Stimulated activated naive CD8-positive, alpha-beta T cell treated with anti-CD3 and anti-CD28 coated beads, Interleukin-15, amount 100 ng/mL, for 72 hours (primary cell): ENCODE measurements at places on chromosomes 13 and 19.

GRCh38 chr19:8132858-8133458 is 16.4 kb downstream of the FBN3 start:
- DNase-seq = no peak

- no peak for DNase-seq
These were observed 38.6 kb upstream of the SEMA6B start for GRCh38 chr19:4597975-4598671.

DNA sequence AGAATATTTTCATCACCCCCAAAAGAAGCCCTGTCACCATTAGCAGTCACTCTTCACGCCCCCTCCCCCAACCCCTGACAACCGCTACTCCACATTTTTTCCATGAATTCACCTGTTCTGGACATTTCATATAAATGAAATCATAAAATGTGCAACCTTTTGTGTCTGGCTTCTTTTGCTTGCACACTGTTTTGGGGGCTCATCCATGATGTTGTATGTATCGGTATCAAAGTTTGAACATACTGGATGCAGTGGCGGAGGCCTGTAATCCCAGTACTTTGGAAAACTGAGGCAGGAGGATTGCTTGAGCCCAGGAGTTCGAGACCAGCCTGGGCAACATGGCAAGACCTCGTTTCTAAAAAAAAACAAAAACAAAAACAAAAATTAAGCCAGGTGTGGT is 7.2 kb downstream of the GADD45B start:
- no peak for DNase-seq

GRCh38 chr19:52086481-52086880 is 9.1 kb downstream of the ZNF841 start:
- DNase-seq = no peak

DNA sequence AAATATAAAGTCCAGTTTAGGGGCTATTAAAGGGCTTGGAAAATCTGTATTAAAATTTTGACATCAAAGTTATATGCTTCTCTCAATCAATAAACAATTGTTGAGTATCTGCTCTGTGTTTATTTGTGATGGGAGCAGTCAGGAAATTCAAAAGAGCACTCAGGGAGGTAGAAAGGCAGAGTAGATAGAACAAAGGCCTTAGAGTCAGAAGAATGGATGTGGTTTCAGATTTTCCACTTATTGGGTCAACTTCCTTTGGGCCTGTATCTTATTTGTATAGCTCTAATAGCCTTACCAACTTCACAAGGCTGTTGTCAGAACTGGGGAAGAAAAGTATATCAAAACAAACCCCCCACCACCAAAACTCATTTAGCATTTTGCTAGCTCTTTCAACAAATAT is 302.6 kb downstream of the SPRY2 start:
- no peak for DNase-seq

DNA sequence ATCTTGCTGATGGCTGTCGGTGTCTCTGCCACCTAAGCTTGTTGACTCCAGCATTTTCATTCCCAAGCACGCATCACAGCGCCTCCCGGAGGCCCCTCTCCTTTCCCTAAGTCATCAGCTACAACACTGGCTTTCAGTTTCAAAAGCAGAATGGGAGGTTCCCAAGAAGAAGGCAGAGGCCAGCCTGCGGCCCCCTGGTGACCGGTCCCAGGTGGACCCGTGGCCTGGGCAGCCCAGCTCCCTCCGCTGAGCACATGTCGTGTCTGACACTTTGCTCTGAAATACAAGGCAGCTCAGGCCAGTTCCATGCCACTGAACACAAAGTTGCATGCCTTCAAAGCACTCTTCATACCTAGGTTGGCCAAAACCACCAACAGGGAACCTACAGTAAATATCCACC is 8.5 kb downstream of the MLLT1 start:
- no peak for DNase-seq

DNA sequence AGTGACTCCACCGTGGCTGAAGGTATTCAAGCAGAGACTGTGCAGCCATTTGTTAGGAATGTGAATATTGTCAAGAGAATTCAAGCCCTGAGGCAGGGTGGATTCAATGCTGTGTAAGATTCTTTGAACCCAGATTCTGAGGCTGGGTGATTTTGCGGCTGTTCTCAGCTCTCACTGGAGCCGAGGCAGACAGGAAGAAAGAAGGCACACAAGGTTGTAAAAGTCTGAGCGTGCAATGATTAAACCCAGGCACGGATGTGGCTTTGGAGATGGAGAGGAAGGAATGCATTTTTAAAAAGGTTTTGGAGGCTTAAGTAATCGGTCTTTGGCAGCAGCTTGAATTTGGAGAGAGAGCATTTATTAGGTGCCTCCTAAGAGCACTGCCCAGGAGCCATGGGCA is 187.9 kb downstream of the KATNAL1 start:
- peak; percentile 29 for DNase-seq

DNA sequence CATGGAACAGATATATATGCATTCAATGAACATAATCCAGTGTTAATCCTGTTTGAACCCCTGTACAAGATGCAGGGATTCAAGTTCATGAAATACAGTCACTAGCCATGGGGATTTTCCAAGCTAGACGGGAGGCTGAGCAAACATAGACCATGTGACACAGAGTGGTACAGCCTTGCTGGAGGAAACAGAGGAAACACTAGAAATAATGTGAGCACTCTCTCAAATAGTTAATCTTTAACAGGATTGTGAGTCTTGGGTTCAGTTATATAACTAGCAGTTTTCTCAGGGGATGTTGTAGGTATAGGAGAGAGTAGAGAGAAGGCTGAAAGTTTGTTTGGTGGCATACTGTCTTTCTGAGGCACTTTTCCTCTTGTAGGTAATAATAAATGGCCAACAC is 13.9 kb upstream of the LGALS16 start:
- no peak for DNase-seq
